ENCODE measurements at places on chromosomes 3 and 15.

- no peaks in the 10 kb centered on the region for H3K4me1 ChIP-seq
- no peak overlapping the region for H3K27ac ChIP-seq
- no peaks in the 10 kb centered on the region for H3K36me3 ChIP-seq
- no peak overlapping the region for H3K4me3 ChIP-seq
These were observed 749.2 kb downstream of the NAALADL2 start for GRCh38 chr3:175608356-175608755.

- H3K27ac ChIP-seq: no peak overlapping the region
- H3K4me1 ChIP-seq: no peaks in the 10 kb centered on the region
- H3K27me3 ChIP-seq: no peaks in the 10 kb centered on the region
- no peak overlapping the region for H3K4me3 ChIP-seq
- DNase-seq: no peak
- H3K36me3 ChIP-seq: no peaks in the 10 kb centered on the region
These were observed 152.3 kb upstream of the MYRIP start for GRCh38 chr3:39657075-39657474.

DNA sequence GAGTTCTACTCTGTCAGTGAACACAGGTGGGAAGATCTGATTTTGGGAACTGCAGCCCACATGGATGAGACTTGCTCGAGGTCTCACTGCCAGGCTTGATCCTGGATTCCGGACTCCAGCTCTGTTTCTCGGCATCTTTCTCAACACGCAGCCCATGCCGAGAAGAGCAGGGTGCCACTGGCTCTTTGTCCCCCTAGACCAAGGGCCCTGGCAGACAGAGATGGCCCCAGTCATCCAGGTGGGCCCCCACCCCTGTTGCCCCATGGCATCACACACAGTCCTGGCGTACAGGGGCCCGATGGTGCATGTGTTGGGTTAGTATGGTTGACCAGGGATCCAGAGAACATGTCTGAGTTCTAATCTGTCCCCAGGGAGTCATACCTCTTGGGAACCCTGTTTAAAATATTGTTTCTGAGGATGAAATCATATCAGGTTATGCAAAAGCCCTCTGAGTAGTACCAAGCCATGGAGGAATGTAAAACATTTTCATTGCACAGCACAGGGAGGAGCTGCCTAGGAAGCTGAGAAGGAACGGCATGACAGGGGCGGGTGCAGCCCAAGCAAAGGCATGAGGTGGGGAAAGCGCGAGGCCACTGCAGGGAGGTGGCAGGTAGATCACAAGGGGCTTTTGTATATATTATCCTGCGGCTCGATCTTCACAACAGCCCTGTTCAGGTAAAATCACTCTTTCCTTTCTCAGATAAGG is 320.6 kb downstream of the UACA start:
- DNase-seq: no peak
- peaks cover 32% of the 10 kb centered on the region for H3K4me1 ChIP-seq
- no peak overlapping the region for H3K27ac ChIP-seq
- no peaks in the 10 kb centered on the region for H3K27me3 ChIP-seq
- H3K36me3 ChIP-seq: no peaks in the 10 kb centered on the region
- H3K4me3 ChIP-seq: no peak overlapping the region

DNA sequence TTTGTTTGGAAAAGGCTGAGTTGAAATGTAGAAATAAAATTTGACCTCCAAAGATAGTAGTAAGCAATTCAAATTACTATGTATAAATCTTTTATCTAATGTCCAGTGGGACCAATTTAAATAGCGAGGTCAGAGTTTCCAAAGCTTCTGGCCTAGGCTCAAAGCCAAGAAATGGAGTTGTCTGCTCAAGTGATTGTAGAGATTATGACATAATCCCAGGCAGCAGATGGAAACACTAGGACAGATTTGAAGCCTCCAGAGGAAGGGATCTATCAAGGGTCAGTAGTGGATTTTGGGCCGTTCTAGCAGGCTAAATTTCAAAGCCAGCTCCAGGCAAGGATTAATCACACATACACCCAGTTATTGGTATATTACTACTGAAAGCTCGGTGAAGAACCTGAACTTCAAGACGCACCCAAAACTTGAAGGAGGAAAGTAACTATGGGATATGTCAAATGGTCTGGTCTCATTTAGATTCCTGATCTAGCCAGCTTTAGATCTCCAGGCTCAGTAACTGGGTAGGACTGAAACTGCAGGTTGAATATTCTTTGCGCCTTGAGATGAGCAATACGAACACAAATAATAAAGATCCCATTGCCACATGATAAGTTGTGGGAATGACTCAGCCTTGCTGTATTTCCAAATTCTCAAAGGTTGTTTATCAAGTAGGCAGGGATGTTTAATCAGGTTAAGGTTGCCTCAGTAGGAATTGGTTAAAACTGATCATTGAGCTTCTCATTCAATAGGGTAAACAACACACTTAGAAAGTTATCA is 30.9 kb upstream of the ARRDC4 start:
- H3K27me3 ChIP-seq: no peaks in the 10 kb centered on the region
- no peak for DNase-seq
- no peak overlapping the region for H3K4me3 ChIP-seq
- no peak overlapping the region for H3K27ac ChIP-seq
- no peaks in the 10 kb centered on the region for H3K36me3 ChIP-seq

DNA sequence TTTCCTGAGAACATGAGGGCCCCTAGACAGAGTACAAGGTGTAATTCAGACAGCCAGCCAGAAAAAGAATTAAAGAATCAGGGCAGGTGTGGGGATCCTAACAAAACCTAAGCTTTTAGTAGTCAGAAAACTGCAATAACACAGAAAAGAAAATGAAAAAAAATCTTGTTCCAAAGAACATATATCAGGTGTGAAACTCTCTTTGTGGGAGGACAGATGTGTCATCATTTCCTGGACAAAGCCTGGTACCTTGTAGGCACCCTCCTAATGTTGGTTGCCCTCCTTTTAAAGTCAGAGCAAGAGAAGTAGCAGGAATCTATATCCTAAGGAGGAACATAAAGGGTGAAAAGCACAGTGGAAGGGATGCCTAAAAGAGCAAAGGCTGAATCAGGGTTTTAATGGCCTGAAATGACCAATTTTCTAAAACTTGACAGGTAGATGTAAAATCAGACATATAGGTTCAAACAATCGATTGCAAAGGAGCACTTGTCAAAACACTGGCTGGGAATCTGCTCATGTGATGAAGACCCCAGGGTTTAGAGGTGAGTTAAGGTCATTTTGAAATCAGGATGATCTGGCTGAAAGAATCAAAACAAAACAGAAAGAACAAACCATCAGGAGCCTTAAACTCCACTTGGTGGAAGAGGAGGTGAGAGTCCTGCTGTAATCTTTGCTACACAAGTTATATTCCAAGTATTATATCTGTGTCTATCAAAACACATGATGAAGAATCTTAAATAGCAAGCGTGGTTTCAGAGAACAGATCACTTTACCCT is 54.9 kb downstream of the TGFBR2 start:
- no peak for DNase-seq
- peaks cover 61% of the 10 kb centered on the region for H3K4me1 ChIP-seq
- peaks cover 64% of the 10 kb centered on the region for H3K36me3 ChIP-seq
- no peak overlapping the region for H3K4me3 ChIP-seq

GRCh38 chr3:61948699-61949305 is 387.4 kb downstream of the PTPRG start:
- no peak for DNase-seq
- H3K27me3 ChIP-seq: no peaks in the 10 kb centered on the region
- no peak overlapping the region for H3K4me3 ChIP-seq
- H3K27ac ChIP-seq: no peak overlapping the region
- H3K4me1 ChIP-seq: no peaks in the 10 kb centered on the region

- H3K27me3 ChIP-seq: no peaks in the 10 kb centered on the region
- no peaks in the 10 kb centered on the region for H3K36me3 ChIP-seq
- no peak for DNase-seq
- H3K4me3 ChIP-seq: no peak overlapping the region
- H3K4me1 ChIP-seq: no peaks in the 10 kb centered on the region
These were observed 340.1 kb upstream of the ROBO2 start for GRCh38 chr3:76699846-76700245.

GRCh38 chr3:98777286-98777685 is 14.1 kb downstream of the ST3GAL6 start:
- H3K27me3 ChIP-seq: no peaks in the 10 kb centered on the region
- no peak overlapping the region for H3K4me3 ChIP-seq
- H3K36me3 ChIP-seq: peaks cover 84% of the 10 kb centered on the region
- no peak overlapping the region for H3K27ac ChIP-seq
- peaks cover 40% of the 10 kb centered on the region for H3K4me1 ChIP-seq
- DNase-seq: no peak

- no peak overlapping the region for H3K27ac ChIP-seq
- H3K4me1 ChIP-seq: no peaks in the 10 kb centered on the region
- no peak overlapping the region for H3K4me3 ChIP-seq
- no peaks in the 10 kb centered on the region for H3K36me3 ChIP-seq
These were observed 418.8 kb upstream of the NR2F2 start for GRCh38 chr15:95911570-95912279.

DNA sequence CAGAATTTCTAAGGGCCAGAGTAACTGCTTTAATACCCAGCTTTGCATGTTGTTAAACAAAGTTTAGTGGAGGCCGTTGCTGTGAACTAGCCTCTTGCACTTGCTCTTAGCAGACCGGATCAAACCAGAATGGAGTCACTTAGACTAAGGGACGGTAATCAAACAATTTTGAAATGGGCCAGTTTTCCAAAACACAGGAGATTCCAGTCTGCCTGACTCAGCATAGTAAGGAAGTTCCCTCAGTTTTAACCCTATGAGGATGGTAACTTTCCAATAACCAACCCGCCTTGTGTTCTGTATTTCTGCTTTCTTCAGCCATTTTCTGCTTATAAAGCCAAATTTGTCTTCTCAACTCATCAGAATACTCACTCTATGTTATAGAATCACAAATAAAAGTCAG is 77.2 kb upstream of the WDR72 start:
- no peak for DNase-seq
- no peak overlapping the region for H3K4me3 ChIP-seq
- no peak overlapping the region for H3K27ac ChIP-seq
- no peaks in the 10 kb centered on the region for H3K4me1 ChIP-seq
- H3K27me3 ChIP-seq: no peaks in the 10 kb centered on the region

- peaks cover 3% of the 10 kb centered on the region for H3K27me3 ChIP-seq
- no peak overlapping the region for H3K27ac ChIP-seq
- DNase-seq: no peak
- no peaks in the 10 kb centered on the region for H3K36me3 ChIP-seq
- no peak overlapping the region for H3K4me3 ChIP-seq
- H3K4me1 ChIP-seq: no peaks in the 10 kb centered on the region
These were observed 12.3 kb upstream of the SLC30A4 start for GRCh38 chr15:45534821-45535220.

GRCh38 chr15:55319537-55320237 is 665 bp downstream of the PIGB start:
- peaks cover 9% of the 10 kb centered on the region for H3K36me3 ChIP-seq
- H3K27me3 ChIP-seq: no peaks in the 10 kb centered on the region
- peak overlapping the region; percentile 100 for H3K27ac ChIP-seq
- H3K4me3 ChIP-seq: peak overlapping the region; percentile 96
- H3K4me1 ChIP-seq: peaks cover 44% of the 10 kb centered on the region

- no peaks in the 10 kb centered on the region for H3K27me3 ChIP-seq
- peak overlapping the region; percentile 95 for H3K4me3 ChIP-seq
- peak overlapping the region; percentile 19 for H3K27ac ChIP-seq
- DNase-seq: no peak
These were observed 2.9 kb downstream of the TNFSF10 start for GRCh38 chr3:172520301-172520831.

GRCh38 chr15:100929641-100930042 is 10.5 kb downstream of the LRRK1 start:
- peaks cover 22% of the 10 kb centered on the region for H3K4me1 ChIP-seq
- no peak overlapping the region for H3K27ac ChIP-seq
- no peak for DNase-seq
- H3K36me3 ChIP-seq: peaks cover 50% of the 10 kb centered on the region

GRCh38 chr3:169907476-169907875 is 3.9 kb upstream of the SAMD7 start:
- no peaks in the 10 kb centered on the region for H3K27me3 ChIP-seq
- H3K27ac ChIP-seq: no peak overlapping the region
- H3K4me1 ChIP-seq: no peaks in the 10 kb centered on the region
- DNase-seq: no peak

DNA sequence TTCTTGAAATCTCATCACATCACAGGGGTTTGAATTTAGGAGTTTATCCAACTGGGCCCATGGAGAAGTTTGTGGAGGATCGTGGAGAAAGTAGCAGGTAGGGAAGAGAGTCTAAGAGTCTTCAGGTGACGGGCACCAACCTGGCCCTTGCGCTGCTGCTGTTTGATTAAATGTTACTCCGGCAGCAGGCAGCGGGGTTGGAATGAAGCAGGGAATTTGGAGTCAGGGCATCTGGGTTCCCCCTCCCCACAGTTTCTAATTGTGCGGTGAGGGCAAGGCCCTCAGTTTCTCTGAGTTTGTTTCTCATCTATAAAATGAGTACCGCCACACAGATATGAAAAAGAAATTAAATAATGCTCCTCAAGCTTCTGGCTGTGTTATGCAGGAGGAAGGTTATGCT is 182.9 kb upstream of the RGMA start:
- no peaks in the 10 kb centered on the region for H3K36me3 ChIP-seq
- H3K27ac ChIP-seq: no peak overlapping the region
- H3K27me3 ChIP-seq: no peaks in the 10 kb centered on the region
- no peak for DNase-seq
- H3K4me1 ChIP-seq: peaks cover 9% of the 10 kb centered on the region

DNA sequence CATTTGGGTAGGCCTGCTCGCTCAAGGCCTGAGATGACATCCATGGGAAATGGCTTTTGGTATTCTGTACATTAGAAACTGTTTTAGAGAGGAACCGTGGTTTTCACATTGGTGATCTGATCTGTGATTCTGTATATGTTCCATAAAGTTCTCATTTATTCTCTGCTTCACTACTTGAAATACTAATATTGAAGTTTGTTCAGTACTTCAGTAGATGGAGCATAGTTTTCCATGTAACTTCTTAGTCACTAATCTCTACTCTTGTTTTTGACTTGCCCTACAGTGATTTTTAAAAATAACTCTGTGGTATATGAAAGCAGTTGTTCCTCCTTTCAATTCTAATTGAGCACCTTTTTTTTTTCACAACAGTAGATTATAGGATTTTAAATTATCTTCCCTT is 66.5 kb downstream of the MBNL1 start:
- DNase-seq: no peak
- peaks cover 41% of the 10 kb centered on the region for H3K36me3 ChIP-seq
- no peak overlapping the region for H3K27ac ChIP-seq
- H3K27me3 ChIP-seq: no peaks in the 10 kb centered on the region
- peaks cover 53% of the 10 kb centered on the region for H3K4me1 ChIP-seq

- H3K36me3 ChIP-seq: no peaks in the 10 kb centered on the region
- peaks cover 3% of the 10 kb centered on the region for H3K27me3 ChIP-seq
- no peak overlapping the region for H3K27ac ChIP-seq
- DNase-seq: peak; percentile 53
- peaks cover 25% of the 10 kb centered on the region for H3K4me1 ChIP-seq
- no peak overlapping the region for H3K4me3 ChIP-seq
These were observed 206.1 kb upstream of the PROK2 start for GRCh38 chr3:71991046-71991445.

All from CD14-positive monocyte (primary cell).